Stimulated activated CD4-positive, alpha-beta T cell treated with anti-CD3 and anti-CD28 coated beads, Interleukin-2, amount 100 ng/mL, for 4 hours (primary cell): ENCODE measurements at places on chromosomes 1 and 21.

GRCh38 chr1:82042306-82043060, 241.7 kb downstream of the ADGRL2 start:
- no peak for DNase-seq

- DNase-seq = no peak
Measured at GRCh38 chr1:37851782-37852210, 7.6 kb downstream of the MTF1 start.

- no peak for DNase-seq
Measured at GRCh38 chr1:15155888-15156741, 2.6 kb downstream of the TMEM51 start.

DNA sequence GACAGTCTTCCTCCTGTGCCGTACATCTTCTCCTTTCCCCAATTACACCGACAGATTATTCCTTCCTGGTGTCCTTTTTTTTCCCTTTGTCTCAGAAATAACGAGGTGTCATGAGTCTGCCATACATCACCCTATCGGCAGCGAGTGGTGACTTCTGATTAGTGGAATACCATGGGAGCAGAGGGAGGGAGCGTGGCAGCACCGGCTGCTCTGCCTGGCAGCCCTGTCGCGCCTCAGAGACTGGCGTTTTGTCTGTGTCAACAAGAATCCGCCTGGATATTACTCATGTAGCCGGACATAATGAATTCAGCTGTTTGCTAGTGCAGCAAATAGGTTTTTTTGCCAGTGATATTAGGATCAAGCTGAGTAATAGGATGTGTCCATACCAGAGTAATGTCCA, 51.8 kb downstream of the UTP25 start:
- no peak for DNase-seq

DNA sequence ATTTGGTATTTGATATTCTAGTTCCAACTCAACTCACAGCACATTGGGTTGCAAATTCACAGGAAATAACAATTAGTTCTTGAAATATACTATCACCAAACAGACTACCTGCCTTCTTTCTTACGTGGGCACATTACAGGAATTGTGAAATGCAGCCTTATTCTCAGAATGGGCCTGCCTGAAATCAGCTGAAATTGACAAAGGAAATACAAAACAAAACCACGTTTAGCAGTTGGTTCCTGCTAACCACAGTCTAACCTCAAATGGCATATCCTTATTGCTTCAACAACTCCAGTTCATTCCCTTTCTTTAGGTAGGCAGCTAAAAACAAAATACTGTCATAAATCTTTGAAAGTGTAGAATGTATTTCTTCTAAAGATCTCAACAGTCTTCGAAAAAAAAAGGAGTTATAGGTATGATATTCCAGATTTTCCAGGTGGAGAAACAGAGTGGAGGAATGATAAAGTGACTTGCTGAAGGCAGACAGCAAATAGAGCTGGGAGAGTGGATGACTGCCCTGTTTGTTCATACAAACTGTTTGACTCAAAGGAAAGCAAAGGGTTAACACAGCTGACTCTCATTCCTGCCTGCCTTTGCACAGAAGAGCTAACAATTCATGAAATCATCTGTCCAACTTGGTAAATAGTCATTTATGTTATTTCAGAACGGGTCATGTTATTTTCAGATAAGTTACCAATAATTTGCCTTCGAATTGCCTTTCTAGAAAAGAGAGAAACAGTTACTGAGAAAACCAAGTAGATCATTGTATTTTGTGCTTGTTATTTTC, 1.6 kb upstream of the GREM2 start:
- DNase-seq = no peak

- DNase-seq = no peak
Measured at GRCh38 chr1:91742848-91743292, 143.1 kb downstream of the TGFBR3 start.

- DNase-seq = no peak
Measured at GRCh38 chr1:229062135-229062534, 208.8 kb upstream of the RAB4A start.

DNA sequence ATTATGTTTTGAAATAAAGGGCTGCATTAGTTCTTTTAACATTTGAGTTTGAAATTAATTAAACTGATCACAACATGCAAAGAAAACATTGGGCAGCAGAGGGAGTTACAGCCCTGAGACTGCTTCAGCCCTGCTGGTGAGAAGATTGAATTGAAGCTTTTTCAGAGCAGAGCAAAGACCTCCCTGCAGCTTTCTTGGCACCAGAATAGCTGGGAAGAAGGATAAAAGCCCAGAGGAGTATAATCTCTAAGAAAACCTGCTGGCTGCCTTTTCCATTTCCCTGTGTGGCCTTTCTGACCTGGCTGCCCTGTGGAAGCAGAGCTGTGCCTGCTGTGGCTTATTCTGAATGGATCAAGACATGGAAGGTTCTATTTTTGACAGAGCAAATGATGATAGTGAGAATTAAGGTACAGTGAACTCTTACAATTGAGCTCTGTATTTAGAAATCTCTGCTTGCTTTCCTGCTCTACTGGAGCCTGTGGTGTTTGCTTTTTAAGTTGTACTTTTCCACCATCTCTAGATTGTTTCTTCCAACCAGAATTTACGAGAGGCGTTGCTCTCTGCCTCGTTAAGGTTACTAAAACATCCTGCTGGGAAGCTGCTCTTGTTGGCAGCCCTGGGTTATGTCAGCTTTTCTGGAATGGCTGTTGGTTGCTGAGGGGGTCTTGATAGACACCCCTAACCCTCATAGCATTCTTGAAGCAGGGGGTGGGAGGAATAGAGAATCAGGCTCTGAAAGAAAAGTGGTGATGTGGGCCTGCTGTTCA, 9.9 kb downstream of the SNRPE start:
- DNase-seq = no peak

- no peak for DNase-seq
Measured at GRCh38 chr1:59446257-59446901, 149.5 kb downstream of the FGGY start.

DNA sequence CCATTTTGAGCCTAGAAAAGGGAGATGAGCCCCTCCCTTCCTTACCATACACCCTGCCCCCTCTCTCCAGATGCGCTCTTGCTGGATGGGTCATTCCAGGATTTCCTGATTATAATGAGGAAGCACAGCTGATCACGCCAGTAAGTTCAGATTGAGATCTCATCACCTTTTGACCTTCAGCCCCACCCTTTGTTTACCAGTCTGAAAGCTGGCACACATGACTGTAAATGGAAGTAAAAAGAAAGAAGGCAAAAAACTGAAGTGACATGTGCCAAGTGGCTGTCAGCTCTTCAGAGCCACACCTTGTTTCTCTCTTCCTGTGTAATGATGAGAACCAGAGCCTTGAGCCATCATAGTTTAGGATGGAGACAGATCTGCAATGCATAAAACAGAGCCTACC, 27.9 kb downstream of the S1PR1 start:
- DNase-seq = no peak

GRCh38 chr1:223486366-223486765, 93.2 kb downstream of the CCDC185 start:
- DNase-seq = no peak

DNA sequence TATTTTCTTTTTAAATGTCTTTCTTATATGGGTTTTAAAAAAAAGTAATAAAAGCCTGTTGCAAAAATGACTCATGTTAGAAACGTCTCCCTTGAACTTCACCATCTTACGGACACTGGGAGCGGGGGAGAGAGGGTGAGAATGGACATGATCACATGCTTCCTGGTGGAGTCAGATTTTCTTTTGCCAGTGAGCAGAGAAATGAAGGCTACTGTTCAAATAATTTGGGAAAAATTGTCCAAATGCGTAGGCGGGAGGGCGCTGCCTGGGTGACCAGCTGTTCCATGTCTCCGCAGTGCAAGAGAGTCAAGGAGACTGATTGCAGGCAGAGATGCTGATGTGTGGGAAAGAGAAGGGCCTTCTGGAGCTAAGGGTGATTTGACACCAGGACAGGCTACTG, 23.1 kb downstream of the EIF2D start:
- no peak for DNase-seq

GRCh38 chr21:15976807-15977206, 247.0 kb downstream of the USP25 start:
- DNase-seq = no peak

- no peak for DNase-seq
Measured at GRCh38 chr1:6503884-6504602, 12.6 kb upstream of the PLEKHG5 start.

DNA sequence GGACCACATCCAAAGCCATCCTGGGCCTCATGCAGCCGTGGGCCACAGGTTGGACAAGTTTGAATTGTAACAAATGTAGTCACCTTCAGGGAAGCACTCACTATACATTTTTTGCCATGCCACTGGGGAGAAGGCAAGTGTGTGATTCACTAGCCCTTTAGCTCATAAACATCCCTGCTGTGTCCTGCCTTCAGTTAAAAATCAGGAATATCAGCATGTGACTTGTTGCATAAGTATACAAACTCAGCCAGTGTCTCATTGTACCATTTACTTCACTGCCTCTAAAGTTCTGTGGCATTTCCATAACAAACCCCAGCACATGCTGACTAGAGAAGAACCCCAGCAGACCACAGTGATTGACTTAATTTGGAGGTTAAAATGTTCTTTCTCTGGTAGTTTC, 142.0 kb upstream of the C1orf105 start:
- no peak for DNase-seq

GRCh38 chr1:212286556-212287131, 1.4 kb downstream of the PPP2R5A start:
- DNase-seq = no peak

DNA sequence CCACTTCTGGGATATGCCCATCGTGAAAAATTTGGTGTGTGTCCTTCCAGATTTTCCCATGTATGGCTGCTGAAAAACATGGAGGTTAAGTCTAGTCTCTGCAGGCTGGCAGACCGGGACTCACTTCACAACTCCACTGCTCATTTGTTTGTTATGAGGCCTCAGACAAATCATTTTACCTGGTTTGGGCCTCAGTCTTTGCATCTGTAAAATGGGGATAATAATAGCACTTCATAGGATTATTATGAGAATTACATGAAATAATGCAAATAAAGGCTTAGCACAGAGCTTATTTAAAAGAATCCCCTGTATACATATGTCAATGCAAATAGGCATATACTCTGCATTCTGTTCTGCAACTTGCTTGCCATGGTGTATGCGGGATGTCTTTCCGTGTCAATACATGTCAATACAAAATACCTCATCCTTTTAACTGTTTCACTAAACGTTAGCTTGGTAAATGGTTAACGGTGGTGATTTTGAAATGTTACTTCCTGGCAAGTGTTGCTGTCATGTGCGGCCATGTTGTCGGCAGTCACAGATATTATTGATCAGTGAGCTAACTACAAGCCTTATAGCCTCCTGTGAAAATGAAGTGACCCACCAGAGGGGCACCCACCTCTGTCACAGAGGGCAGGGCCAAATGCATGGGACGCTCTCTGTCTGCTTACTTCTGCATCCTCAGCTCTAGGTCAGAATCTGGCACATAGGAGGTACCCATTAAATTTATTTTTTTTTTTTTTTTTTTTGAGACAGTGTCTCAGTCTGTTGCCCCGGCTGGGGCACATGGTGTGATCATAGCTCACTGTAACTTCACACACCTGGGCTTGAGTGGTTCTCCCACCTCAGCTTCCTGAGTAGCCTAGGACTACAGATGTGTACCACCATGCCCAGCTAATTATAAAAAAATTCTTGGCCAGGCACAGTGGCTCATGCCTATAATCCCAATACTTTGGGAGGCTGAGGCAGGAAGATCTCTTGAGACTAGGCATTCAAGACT, 4.3 kb downstream of the LCK start:
- DNase-seq = no peak

- DNase-seq = no peak
Measured at GRCh38 chr1:219220945-219221344, 47.3 kb downstream of the LYPLAL1 start.

GRCh38 chr1:28470146-28470545, 35.7 kb upstream of the RCC1 start:
- DNase-seq = no peak

- DNase-seq = no peak
Measured at GRCh38 chr1:33111965-33112364, 31.0 kb downstream of the AZIN2 start.

GRCh38 chr1:81439046-81439823, 361.5 kb upstream of the ADGRL2 start:
- DNase-seq = no peak

- DNase-seq = no peak
Measured at GRCh38 chr1:189606047-189606446, 871.6 kb downstream of the BRINP3 start.

GRCh38 chr1:53501065-53502005, 42.1 kb downstream of the DMRTB1 start:
- DNase-seq = no peak

GRCh38 chr1:21864730-21865129, 52.7 kb downstream of the LDLRAD2 start:
- no peak for DNase-seq

DNA sequence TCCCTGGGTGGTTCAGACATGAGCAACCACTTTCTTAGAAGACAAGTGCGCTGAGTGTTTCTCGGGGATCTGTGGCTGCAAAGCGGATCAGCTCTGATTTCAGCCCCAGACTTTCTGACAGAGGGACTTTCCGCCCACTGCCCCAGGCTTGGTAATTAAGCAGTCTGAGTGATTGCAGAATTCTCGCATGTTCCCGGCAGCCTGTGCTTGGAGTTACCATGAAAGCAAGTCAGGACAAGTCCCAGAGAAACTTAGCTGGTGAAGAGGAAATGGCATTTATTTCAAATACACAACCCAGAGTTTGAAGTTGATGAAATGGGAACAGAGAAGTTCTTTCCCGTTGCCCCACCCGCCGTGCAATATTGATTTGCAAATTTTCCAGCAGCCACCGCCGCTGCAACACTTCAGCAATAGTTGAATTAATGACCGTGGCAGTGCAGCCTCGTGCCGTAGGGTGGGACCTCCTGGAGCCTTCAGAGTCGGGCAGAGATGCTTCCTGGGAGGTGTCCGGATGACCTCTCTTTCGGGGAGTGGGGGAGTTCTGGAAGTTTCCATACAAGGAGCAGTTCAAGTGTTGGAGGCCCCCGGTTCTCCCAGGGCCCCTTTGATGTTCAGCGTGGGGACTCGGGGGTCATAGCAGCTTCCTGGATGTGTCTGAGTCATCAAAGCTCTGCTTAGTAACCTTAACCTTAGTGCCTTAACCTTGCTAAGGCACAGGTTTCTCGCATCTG, 134.7 kb downstream of the KAZN start:
- no peak for DNase-seq

DNA sequence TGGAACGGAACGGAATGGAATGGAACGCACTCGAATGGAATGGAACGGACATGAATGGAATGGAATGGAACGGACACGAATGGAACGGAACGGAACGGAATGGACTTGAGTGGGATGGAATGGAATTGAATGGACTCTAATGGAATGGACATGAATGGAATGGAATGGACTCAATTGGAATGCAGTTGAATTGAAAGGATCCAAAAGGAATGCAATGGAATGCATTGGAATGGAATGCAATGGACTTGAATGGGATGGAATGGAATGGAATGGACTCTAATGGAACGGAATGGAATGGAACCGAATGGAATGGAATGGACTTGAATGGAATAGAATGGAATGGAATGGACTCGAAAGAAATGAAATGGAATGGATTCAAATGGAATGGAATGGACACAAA, 102.4 kb upstream of the OR4F16 start:
- DNase-seq = no peak
